ENCODE measurements at places on chromosomes 6 and 20.

DNA sequence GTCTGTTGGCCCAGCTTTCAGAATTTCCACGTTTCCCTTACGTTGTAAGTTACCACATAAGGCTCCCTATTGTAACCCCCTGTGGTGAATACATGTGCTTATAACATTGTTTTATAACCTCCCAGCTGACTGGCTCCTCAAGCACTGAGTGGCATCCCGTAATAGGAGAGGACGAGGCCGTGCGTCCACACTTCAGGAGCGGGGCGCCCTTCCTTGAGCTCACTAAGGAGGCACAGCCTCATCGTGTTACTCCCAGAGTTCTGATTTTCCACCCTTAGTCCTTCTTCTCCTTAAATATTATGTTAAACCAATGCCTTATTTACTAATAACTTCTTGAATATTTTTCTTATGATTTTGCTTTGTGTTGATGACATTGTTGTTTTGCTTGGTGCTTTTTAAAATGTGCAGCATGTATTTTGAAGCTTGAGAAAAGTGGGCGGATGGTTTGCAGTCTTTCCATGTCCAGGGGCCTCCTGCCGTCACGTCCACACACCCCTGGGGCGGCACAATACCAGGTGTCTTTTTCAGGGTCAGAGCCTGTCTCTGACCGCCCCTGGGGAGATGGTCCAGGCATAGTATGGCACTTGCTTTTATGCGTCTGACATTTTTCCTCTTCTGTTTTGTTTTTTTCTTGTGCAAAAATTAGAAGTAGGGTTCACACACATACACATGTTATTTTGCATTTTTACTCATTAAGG, 181.8 kb downstream of the DLL1 start:
- no peak for DNase-seq

DNA sequence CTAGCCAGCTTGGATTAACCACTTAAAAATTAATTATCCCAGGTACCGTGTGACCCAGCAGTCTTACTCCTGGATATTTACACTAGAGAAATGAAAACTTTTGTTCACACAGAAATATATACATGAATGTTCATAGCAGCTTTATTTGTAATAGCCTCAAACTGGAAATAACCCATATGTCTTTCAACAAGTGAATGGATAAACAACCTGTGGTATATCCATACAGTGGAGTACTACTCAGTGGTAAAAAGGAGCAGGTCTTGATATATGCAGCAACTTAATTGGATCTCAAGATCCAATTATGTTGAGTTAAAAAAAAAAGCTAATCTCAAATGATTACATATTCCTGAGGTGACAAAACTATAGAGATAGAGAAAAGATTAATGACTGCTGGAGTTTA, 381.4 kb downstream of the CDKAL1 start:
- no peak for DNase-seq

DNA sequence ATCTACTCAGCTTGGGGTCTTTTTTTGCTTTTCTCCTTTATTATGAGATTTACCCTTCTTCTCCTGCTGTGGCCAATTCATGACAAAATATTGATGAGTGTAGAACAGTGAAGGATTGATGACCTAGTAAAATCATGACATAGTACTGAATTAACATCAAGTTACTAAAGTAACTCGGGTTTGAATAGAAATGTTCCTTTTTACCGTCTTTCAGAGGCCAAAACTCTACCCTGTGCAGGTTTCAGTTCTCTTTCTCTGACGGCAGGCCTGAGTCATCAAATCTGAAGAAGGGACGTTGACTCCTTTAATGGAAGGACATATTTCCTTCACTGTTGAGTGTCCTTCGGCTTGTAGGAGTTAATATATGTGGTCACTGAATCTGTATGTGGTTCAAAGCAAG, 80.7 kb downstream of the RREB1 start:
- peak; percentile 35 for DNase-seq

GRCh38 chr6:136564180-136564579, 14.0 kb upstream of the MAP7 start:
- no peak for DNase-seq

- no peak for DNase-seq
These were observed 108.6 kb downstream of the MAP3K7 start for GRCh38 chr6:90478278-90478677.

DNA sequence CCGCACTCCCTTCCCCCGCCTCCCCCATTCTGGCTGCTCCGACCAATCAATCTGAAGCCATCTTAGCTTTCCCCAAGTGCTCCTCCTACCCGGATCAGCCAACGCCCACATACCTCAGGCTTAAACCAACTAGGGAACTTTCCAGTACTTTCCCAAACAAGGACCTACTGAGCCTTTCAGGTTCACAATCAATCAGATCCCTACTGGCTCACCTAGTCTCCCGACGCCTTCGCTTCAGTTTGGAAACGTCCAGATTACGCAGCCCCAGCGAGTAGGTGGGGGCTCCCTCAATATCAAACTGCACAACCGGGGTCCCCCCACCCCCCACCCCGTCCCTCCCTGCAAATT, 432 bp downstream of the HSPA1L start:
- peak; percentile 99 for DNase-seq

DNA sequence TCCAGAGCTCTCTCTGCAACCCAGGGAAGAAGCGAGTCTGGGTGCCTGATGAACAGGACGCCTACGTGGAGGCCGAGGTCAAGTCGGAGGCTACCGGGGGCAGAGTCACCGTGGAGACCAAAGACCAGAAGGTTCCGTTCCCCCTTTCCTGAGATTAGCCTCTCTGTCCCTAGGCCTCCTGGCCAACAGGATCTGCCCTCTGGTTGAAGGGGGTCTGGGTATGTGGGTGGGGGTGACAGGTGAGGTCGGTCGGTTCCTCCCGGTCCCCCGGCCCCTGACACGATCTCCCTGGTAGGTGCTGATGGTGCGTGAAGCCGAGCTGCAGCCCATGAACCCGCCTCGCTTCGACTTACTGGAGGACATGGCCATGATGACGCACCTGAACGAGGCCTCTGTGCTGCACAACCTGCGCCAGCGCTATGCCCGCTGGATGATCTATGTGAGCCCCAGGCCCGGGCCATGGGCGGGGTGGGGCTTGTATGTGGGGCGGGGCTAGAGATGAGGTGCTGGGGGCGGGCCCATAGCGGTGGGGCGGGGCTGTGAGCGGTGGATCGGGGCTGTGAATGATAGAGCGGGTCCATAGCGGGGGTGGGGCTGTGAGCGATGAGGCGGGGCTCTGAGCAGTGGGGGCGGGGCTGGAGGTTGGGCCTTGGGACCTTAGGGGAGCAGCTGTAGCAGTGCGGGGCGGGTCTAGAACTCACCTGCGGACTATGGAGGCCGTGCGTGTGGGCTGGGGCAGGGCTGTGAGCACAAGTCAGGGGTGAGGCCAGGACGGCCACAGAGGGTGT, 23.9 kb downstream of the MYH7B start:
- no peak for DNase-seq

DNA sequence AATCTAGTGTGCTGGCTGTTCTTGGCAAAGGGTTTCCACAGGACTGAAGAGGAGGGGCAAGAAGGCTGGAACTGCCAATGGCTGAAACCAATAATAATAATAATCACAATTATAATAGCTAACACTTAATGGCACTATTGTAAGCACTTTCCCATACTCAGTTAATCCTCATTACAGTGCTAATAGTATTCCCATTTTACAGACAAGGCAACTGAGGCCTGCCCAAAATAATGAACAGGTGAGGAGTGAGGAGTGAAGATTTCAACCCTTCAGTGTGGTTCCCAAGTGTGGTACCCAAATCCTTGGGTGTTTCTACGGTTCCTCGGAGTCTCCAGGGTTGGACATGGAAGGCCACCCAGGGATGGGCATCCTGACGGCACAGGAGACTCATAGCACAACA, 69.9 kb downstream of the TRERF1 start:
- DNase-seq, result no peak

GRCh38 chr6:54718541-54719023, 128.0 kb upstream of the FAM83B start:
- peak; percentile 20 for DNase-seq

- DNase-seq, result no peak
These were observed 69.7 kb downstream of the ANKS1A start for GRCh38 chr6:34958734-34959133.

- DNase-seq, result no peak
These were observed 74.5 kb downstream of the ALDH8A1 start for GRCh38 chr6:134875367-134875766.

GRCh38 chr6:80434691-80435350, 328.4 kb downstream of the BCKDHB start:
- DNase-seq, result no peak

GRCh38 chr6:37558168-37558567, 58.5 kb upstream of the CCDC167 start:
- DNase-seq, result no peak

- no peak for DNase-seq
These were observed 12.2 kb upstream of the KCNG1 start for GRCh38 chr20:51034988-51035656.

DNA sequence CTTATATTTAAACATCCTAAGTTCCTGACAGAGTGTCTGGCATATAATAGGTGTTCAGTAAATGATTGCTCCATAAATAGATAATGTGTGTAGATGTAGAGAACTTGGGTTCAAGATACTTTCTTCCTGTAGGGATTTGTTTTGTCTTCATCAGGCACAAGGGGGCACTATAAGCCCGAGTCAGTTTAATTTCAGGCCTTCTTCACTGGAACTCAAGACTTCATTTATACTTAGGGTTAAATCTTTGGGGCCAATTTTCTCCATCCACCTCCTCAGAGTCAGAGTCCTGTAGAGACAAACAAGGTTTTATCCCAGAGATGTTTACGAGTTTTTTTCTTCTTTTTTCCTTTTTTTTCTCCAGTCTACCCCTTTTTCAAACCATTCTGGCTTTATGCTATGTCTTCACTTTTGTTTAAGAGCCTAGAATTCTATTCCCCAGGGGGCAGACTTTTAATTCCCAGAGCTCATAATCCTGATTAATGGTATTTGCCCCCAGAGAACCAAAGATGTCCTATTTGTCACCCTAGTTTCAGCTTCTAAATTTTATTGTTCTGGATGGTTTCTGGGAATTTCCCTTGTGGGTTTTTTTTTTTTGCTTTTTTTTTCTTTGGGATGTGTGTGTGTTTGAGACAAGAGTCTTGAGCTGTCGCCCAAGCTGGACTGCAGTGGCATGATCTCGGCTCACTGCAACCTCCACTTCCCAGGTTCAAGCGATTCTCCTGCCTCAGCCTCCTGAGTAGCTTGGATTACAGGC, 88.4 kb downstream of the HFE start:
- DNase-seq, result peak; percentile 61

GRCh38 chr6:133312006-133312405, 70.8 kb downstream of the EYA4 start:
- no peak for DNase-seq

DNA sequence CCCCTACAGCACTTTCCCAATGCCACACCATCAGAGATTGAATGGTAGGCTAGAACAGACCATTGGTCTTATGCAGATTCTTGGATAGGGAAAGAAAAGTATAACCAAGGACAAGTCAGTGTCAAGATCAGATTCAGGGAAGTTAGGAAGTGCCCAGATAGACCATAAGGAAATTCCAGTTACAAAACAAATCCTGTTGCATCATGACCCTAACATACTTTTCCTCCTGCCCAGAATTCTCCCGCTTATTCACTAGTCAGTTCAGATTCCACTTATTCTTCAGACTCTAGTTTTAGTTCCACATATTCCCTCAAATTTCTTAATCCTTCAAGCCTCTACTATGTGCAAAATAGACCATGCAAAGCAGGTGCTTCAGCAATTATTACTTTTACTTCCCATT, 20.7 kb downstream of the METTL24 start:
- DNase-seq, result no peak

DNA sequence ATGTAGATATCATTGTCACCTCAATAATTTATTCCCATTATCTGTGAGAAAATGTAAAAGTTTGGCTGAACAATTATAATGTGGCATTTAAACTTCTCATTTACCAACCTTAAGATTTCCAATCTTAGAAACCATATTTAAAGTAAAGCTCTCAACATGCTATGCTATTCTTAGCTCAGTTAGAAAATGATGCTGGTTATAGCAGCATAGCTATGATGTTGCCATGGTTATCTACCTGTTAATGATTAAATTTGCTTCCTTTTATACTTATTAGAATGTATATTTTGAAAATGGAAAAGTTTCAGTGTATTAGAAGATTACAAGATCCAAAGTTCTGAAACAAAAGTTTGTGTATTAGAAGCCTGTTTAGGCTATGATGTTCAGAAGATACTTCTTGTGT, 110.1 kb downstream of the GPR63 start:
- no peak for DNase-seq

GRCh38 chr6:146909376-146909775, 294.8 kb upstream of the STXBP5 start:
- DNase-seq, result no peak

- no peak for DNase-seq
These were observed 911.0 kb upstream of the CITED2 start for GRCh38 chr6:140285471-140285870.

DNA sequence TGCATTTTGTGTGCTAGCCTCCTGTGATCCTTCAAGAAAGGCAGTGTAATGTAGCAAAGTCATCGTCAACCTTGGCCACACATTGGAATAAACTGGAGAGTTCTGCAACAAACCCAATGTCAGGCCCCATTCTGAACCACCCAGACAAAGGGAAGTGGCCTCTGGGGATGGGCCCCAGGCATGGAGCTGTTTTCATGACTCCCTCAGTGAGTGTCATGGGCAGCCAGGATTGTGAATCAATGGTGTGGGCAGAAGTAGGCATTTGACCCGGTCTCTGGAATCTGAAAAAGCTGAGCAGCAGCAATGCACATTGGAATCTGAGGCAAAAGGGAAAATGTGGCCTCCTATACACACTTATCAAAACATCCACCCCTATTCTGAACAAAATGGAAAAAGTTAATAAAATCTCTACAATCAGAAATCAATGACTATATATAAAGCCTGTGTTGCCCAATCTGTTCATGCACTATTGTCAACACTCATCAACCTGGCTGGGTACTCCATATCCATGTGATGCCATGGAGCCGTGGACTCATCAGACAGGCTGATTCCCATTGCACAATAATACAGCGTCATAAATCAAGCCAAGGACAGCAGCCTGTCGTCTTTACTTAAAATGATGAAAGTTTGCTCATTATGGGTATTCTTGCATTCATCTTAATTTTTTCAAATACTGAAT, 134.9 kb upstream of the STMND1 start:
- DNase-seq, result no peak

GRCh38 chr6:126388104-126388598, 48.2 kb downstream of the CENPW start:
- DNase-seq, result no peak

DNA sequence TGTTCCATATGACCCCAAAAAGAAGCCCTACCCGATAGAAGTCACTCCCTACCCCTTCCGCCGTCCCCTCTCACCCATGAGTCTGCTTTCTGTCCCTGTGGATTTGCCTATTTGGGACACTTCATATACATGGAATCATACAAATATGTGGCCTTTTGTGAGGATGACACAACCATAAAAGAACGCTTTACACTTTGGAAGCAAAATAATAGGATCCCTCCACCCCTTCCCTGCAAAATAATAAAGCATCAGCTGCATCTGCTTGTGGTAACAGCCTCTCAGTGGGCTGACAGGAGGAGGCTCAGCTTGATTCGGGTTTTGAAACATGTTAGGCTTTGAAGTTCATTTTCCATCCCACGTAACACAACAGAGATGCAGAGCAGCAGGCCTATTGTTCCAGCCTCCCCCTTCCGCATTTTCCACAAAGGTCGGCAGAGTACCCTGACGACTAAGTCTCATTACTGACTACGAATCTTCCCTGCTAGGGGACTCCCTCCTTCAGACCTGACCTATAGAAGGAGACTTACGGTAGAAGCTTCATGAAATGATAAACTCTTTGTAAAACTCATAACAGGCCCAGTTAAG, 99.1 kb downstream of the ALDH8A1 start:
- DNase-seq, result no peak

- DNase-seq, result no peak
These were observed 39.7 kb downstream of the IL20RA start for GRCh38 chr6:137005073-137005472.
